ENCODE measurements at places on chromosomes 4 and X. TPM values are rescaled to one million over a fixed set of nuclear protein-coding genes. Genes with fewer than 3 reads are reported as not detected.

- H3K4me1 ChIP-seq: peaks cover 2% of the 10 kb centered on the region
- no peaks in the 10 kb centered on the region for H3K27me3 ChIP-seq
These were observed 6.9 kb upstream of the RELL1 start for GRCh38 chr4:37693030-37693429.

SMIM31 gene
- not detected for total RNA-seq

- H3K4me3 ChIP-seq: no peak overlapping the region
- DNase-seq: no peak
- peaks cover 27% of the 10 kb centered on the region for H3K4me1 ChIP-seq
- H3K27me3 ChIP-seq: no peaks in the 10 kb centered on the region
These were observed 226.2 kb downstream of the ARHGAP10 start for GRCh38 chr4:147958057-147958456.

- peaks cover 14% of the 10 kb centered on the region for H3K4me1 ChIP-seq
- H3K4me3 ChIP-seq: no peak overlapping the region
- DNase-seq: no peak
- no peaks in the 10 kb centered on the region for H3K36me3 ChIP-seq
- H3K27me3 ChIP-seq: no peaks in the 10 kb centered on the region
- no peak overlapping the region for H3K27ac ChIP-seq
These were observed 3.7 kb upstream of the GUF1 start for GRCh38 chr4:44674471-44674870.

PDE5A gene
- 7.6 TPM for total RNA-seq

TRIM2 gene
- 31.0 TPM for total RNA-seq

GRCh38 chr4:1516881-1517480 lies 110.7 kb upstream of the NKX1-1 start:
- H3K4me1 ChIP-seq: peaks cover 17% of the 10 kb centered on the region
- H3K27me3 ChIP-seq: peaks cover 83% of the 10 kb centered on the region
- H3K27ac ChIP-seq: no peak overlapping the region
- no peak for DNase-seq

DNA sequence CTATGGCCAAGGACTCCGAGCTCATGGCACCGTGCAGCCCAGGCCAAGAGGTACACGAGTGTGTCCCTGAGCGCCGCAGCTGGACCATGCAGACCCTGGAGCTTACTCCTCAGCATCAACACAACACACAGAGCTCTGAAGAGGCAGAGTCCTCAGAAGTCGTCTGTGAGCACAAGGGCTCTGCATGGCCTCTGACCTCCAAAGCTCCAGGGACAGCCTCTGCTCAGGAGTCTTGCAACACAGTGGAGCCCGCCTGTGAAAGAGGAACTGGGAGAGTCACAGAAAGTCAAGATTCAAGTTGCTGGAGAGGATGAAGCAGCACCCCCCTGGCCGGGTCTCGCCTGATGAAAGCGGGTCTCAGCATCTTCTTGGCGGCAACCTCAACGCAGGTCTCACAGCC lies 2.9 kb downstream of the LRPAP1 start:
- H3K4me1 ChIP-seq: peaks cover 31% of the 10 kb centered on the region
- H3K27me3 ChIP-seq: no peaks in the 10 kb centered on the region
- DNase-seq: no peak
- H3K36me3 ChIP-seq: peaks cover 18% of the 10 kb centered on the region
- no peak overlapping the region for H3K27ac ChIP-seq

GRCh38 chr4:184102927-184103326 lies 114.7 kb downstream of the ENPP6 start:
- no peak for DNase-seq
- no peaks in the 10 kb centered on the region for H3K36me3 ChIP-seq
- H3K4me1 ChIP-seq: peaks cover 7% of the 10 kb centered on the region
- H3K4me3 ChIP-seq: no peak overlapping the region

- H3K36me3 ChIP-seq: no peaks in the 10 kb centered on the region
- H3K27me3 ChIP-seq: no peaks in the 10 kb centered on the region
- H3K27ac ChIP-seq: no peak overlapping the region
- no peak overlapping the region for H3K4me3 ChIP-seq
- no peak for DNase-seq
These were observed 69.2 kb upstream of the MAML3 start for GRCh38 chr4:140223056-140223810.

DNA sequence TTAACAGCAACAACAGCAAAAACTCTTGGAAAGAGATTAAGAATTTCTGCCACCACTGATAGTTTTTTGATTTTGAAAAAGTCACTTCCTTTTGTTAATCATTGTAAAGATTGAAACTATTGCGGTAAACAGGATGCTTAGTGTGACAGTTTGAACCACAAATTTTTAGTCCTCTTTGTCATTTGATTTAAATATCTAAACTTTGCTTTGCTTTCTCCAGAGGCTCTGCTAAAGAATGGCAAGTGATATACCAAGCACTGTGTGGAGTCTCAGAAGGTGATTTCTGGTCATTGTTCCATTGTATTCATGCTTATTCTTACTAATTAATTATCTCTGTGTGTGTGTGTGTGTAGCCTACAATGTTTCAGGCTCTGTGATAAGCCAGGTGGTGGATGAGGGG lies 155.6 kb downstream of the BMPR1B start:
- no peak overlapping the region for H3K4me3 ChIP-seq
- no peaks in the 10 kb centered on the region for H3K4me1 ChIP-seq
- H3K27ac ChIP-seq: no peak overlapping the region
- H3K36me3 ChIP-seq: no peaks in the 10 kb centered on the region

DNA sequence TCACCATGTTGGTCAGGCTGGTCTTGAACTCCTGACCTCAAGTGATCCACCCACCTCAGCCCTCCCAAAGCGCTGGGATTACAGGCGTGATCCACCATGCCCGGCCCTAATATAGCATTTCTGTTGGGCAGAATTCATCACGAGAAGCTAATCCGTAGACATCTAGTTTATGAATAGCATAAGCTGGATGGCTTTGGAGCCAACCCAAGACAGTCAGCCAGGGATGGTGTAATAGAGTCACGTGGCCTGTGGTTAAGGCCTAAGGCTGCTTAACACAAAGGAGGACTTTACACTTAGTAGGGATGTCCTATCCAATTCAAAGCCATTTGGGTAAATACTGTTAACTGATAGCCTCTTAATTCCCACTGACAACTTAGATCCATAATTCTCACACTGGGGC lies 173.6 kb downstream of the RAP1GDS1 start:
- DNase-seq: no peak
- peaks cover 41% of the 10 kb centered on the region for H3K36me3 ChIP-seq
- no peaks in the 10 kb centered on the region for H3K27me3 ChIP-seq
- no peak overlapping the region for H3K27ac ChIP-seq
- H3K4me1 ChIP-seq: no peaks in the 10 kb centered on the region

GRCh38 chr4:101236097-101236496 lies 111.2 kb downstream of the PPP3CA start:
- no peaks in the 10 kb centered on the region for H3K36me3 ChIP-seq
- DNase-seq: no peak
- peaks cover 34% of the 10 kb centered on the region for H3K4me1 ChIP-seq
- H3K27me3 ChIP-seq: no peaks in the 10 kb centered on the region
- no peak overlapping the region for H3K4me3 ChIP-seq

CLCN4 gene
- total RNA-seq: 2.6 TPM

- no peak for DNase-seq
- H3K4me1 ChIP-seq: no peaks in the 10 kb centered on the region
- H3K27ac ChIP-seq: no peak overlapping the region
- no peak overlapping the region for H3K4me3 ChIP-seq
- H3K27me3 ChIP-seq: no peaks in the 10 kb centered on the region
These were observed 228.9 kb upstream of the TTC29 start for GRCh38 chr4:147174591-147174990.

DNA sequence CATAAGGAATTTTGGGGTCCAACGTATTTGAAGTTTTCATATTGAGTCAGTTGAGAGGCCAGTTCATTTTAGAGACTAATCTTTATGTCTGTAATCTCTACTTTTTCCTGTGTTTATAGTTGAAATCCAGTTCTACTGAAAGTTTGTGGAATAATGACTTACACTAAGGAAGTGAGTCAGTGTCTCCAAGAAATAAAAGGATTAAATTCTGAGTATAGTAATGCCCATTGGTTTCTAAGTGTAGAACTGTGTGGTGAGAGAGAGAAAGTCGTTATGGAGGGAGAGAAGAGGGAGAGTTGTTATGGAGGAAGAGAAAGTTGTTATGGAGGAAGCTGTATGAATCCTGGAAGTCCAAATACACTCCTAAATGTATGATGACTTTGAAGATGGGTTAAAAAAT lies 264.6 kb upstream of the HAND2 start:
- DNase-seq: no peak
- H3K4me3 ChIP-seq: no peak overlapping the region
- H3K36me3 ChIP-seq: no peaks in the 10 kb centered on the region
- H3K27me3 ChIP-seq: no peaks in the 10 kb centered on the region

DNA sequence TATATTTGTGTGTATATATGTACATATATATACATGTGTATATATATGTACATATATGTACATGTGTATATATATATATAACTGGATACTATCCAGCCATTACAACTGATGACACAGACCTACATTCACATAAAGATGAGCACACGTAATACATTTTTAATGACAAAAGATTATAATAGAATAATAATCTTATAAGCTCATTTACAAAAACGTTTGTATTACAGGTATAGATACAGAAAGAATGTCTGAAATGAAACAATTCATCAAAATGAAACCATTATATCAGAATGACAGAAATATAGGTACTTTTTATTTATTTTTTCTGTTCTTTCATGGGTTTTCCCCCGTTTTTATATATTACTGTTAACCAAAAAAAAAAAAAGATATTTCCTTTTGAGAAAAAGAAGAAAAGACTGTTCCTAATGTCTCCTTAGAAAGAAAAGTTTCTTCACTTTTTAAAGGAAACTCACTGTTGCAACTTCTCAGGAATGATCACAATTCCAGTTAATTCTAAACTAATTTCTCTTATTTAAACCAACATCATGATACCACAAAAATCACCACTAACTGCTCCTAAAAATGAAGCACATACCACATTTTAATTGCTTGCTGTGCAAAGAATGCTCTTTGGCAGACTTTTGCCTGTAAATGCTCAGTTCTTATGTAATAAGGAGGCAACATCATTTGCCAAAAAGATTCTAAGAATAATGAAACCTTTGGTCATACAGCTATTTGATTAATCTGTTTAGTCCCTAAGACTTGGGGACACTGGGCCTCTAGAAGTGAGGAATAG lies 18.9 kb downstream of the LEF1 start:
- no peaks in the 10 kb centered on the region for H3K27me3 ChIP-seq
- no peak overlapping the region for H3K4me3 ChIP-seq
- no peak overlapping the region for H3K27ac ChIP-seq
- H3K36me3 ChIP-seq: no peaks in the 10 kb centered on the region

CT45A1 gene
- not detected for total RNA-seq

DNA sequence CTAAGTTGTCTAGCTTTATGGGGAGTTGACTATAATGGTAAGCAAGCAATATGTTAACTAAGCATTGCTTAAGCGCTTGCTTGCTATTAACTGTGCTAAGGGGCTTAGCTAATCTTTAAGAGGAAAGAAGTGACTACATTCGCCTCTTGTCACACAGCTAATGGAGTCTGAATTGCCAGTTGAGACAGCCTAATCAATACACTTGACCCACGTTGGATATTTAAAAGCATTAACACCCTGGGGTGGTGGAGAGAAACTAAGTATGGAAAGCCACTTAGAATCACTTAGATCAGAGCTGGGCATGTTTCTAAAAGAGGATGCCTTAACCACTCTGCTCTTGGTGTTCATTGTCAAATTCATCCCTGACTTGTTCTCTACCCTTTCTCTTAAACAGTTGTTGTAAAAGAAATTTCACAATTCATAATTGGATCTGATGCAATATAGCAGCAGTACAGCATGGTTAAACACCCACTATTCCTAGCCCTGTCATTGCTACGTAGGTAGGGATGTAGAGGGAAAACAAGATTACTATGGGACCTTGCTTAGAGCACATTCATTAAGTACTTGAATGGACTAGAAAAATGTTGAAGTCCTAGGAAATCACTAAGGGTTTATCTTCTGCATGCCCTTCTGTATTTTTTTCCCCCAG lies 3.5 kb downstream of the ZAR1 start:
- no peak overlapping the region for H3K4me3 ChIP-seq
- H3K27ac ChIP-seq: no peak overlapping the region
- no peaks in the 10 kb centered on the region for H3K36me3 ChIP-seq
- peaks cover 21% of the 10 kb centered on the region for H3K27me3 ChIP-seq

- no peaks in the 10 kb centered on the region for H3K4me1 ChIP-seq
- H3K36me3 ChIP-seq: no peaks in the 10 kb centered on the region
- no peak overlapping the region for H3K4me3 ChIP-seq
- H3K27ac ChIP-seq: no peak overlapping the region
These were observed 242.8 kb downstream of the PCDH7 start for GRCh38 chr4:30962939-30963338.

- no peak overlapping the region for H3K4me3 ChIP-seq
- H3K27ac ChIP-seq: no peak overlapping the region
- no peaks in the 10 kb centered on the region for H3K27me3 ChIP-seq
- DNase-seq: no peak
- H3K4me1 ChIP-seq: no peaks in the 10 kb centered on the region
- no peaks in the 10 kb centered on the region for H3K36me3 ChIP-seq
These were observed 178.5 kb downstream of the GABRB1 start for GRCh38 chr4:47209833-47210232.

- DNase-seq: no peak
- no peak overlapping the region for H3K27ac ChIP-seq
- H3K4me3 ChIP-seq: no peak overlapping the region
- no peaks in the 10 kb centered on the region for H3K4me1 ChIP-seq
These were observed 176.9 kb upstream of the GK2 start for GRCh38 chr4:79584902-79585301.

Measured in suprapubic skin (tissue), 4 donors.